Stimulated activated CD4-positive, alpha-beta T cell treated with anti-CD3 and anti-CD28 coated beads, Interleukin-1b, Interleukin-23, amount 100 ng/mL, for 1 hour (primary cell): ENCODE measurements at places on chromosomes 11 and 22.

DNA sequence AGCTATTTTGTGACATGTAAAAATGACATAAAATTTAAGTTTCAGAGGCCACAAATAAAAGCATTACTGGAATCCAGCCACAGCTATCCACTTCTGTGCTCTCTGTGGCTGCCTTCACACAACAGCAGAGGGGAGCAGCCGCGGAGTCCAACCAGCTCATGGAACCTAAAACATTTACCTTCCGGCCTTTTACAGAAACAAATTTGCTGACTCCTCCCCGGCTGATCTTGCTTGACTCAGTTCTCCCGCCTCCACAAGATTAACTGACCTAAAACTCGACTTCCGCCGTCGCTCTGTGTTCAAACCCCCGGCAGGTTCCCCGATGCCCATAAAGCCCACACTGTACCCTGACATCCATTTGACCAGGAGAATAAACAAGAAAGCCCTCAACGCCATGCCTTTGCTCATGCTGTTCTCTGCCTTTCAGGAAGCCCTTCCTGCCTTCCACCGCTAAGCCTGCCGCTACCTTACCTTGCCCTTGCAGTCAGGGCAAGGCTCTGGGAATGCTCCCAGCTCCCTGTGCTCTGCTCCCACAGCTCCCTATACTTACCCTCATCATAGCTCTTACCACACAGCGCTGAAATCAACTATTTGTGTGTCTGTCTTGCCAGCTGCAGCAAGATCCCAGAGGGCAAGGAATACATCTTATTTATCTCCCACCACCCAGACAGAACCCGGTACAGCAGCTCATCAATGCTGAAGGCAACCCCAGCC, 35.4 kb downstream of the MICAL3 start:
- no peak for DNase-seq

- no peak for DNase-seq
These were observed 94.1 kb upstream of the PRDM11 start for GRCh38 chr11:45052361-45052760.

- no peak for DNase-seq
These were observed 15.9 kb downstream of the UBASH3B start for GRCh38 chr11:122671400-122671891.

- DNase-seq = peak; percentile 48
These were observed 10.7 kb upstream of the DSCAML1 start for GRCh38 chr11:117807482-117808327.

GRCh38 chr11:4830909-4831308, 9.8 kb downstream of the OR51F2 start:
- DNase-seq = no peak

DNA sequence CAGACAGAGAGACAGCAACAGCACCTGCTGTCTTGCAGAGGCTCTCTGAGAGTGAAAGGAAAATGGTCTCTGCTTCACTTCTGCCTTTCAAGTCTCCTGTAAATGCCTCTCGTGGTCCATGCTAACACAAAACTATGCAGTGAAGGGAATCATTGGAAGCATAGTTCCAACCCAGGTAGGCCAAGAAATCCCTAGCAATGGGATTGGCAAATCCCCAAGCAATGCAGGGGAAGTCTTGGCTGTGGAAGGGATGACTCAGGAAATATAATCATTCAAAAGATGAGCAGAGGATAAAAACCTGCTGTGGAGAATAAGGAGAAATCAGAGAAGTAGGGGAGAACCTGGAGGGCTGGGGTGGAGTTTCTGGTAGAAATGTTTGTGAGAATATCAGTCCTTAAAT, 216.1 kb upstream of the ZBED5 start:
- no peak for DNase-seq

GRCh38 chr11:115581871-115582639, 77.8 kb upstream of the CADM1 start:
- no peak for DNase-seq

- DNase-seq = no peak
These were observed 39.3 kb downstream of the DDI1 start for GRCh38 chr11:104075706-104076105.

DNA sequence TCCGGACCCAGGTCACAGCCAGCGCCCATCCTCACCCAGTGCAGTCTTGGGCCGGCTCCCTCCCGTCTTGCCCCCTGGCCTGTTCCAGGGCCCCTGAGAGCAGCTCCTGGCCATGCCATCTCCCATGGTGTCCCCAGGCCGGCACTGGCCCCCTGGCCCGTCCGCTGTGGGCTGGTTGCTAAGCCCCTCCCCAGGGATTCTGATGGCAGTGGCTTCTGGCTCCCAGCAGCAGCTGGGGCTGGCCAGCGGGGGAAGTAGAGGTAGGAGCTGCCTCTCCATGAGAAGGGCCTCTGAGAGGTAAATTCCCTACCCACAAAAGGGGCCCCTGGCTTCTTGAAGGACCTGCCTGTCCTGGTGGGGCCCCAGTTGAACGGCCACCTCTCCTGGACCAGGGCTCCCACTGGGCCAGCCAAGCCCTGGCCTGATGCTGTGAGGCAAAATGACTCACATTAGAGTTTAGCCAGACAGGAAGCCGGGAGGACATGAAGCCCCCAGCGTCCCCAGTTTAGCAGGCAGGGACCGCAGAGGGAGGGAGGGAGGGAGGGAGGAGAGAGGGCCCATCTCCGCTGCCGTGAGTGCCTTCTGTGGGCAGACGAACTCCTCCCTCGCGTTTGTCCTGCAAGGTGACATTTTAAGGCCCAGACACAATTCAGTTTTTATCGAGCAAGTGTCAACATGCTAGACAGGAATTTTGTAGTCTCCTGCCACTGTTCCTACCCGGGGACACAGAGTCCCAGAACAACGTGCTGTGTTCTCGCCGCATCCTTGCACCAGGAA, 32.9 kb upstream of the GAL start:
- no peak for DNase-seq

DNA sequence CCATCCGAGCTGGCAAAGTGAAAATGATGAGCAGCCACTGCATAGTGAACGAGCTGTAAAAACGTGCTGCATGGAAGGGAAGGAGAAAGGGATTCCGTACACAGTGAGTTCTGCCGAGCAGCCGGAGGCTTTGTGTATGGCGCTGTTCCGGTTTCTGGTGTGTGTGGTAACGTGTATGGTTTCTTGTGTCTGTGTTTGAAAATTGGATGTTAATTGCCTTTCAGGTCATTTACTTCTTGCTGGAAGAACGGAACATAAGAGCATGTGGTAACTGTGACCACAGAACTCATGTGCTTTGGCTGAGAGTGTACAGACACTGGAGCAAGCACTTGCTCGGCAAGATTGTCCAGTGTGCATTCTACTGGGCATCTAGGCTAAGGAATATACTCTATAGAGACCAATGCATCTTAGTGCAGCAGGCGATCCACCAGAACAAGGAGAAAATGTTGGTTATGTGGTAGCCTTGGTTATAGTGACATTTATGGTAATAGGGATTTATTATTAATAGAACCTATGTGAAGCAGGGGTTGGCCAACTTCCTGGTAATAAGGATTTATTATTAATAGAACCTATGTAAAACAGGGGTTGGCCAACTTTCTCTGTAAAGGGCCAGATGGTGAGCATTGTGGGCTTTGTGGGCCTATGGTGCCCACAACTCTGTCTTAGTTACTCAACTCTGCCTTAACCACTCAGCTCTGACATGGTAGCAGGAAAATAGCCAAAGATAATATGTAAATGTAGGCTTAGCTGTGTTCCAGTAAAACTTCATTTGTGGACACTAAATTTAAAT, 49.2 kb downstream of the GRAMD1B start:
- DNase-seq = no peak

GRCh38 chr22:24184057-24184798, 2.9 kb downstream of the SUSD2 start:
- DNase-seq = no peak

- no peak for DNase-seq
These were observed 12.4 kb downstream of the NRXN2 start for GRCh38 chr11:64710418-64711137.
